ENCODE measurements at places on chromosomes 2 and 18.

DNA sequence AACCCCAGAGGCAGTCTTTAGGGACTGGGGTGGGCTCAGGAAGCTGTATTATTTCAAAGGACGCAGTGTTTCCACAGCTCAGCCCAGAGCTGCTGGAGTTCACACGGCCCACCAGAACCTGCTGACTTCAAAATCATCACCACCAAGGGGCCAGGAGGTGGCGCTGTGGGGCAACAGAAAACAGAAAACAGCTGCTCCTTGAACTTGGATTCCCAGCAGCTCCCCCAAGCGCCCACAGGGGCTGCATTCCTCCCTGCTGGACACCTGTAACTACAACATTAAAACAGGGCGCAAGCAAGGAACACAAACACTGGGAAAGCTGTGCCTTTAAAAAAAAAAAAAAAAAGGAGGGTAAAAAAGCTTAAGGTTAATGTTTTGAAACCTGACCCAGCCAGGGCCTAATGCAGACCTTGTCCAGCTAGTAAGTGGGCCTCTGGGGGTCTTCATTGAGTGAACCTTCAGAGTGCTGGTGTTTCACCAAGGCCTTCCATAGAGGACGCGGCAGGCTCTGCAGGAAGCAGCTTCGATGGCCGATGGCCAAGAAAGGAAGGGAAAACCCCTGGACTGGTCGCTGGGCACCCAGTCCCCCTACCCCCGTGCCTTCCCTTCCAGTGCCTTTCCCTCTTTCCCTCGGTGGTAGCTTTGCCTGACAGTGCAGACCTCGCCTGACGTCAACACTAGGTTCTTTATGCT is 25.9 kb downstream of the MLPH start:
- peak; percentile 68 for DNase-seq

GRCh38 chr2:8422450-8422800 is 259.4 kb upstream of the ID2 start:
- no peak for DNase-seq

DNA sequence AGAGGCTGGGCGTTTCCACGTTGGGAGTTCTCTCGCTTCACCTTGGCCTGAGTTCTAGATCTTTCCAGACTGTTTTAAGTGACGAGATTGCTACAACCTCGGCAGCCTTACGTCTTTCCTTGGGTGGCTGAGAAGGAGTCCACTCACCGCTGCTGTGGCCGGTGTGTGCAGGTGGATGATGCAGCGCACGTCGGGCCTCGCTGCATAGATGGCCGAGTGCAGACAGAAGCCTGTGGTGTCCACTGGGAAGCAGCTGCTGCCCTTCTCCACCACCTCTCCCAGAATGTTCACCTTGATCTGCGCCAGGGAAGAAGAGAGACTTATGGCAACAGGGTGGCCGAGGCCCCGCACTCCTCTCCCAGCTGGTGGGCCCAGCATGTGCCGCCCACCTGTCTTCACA is 75.7 kb downstream of the ADD2 start:
- no peak for DNase-seq

DNA sequence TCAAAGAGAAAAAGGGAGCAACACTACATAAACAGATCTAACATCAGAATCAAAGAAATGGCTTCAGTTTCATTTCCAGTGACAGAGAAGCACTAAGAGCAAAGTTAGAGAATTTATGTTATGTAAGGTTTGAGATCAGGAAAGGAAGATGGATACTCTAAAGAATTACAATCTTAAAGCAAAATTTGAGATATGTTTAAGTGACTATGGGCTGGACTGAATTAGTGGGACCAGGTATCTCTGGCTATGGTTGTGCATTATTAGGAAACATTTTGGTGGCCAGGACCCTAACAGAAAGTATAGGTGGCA is 208.2 kb downstream of the CCDC178 start:
- DNase-seq: no peak

GRCh38 chr2:105783972-105784371 is 39.3 kb downstream of the NCK2 start:
- DNase-seq: no peak

DNA sequence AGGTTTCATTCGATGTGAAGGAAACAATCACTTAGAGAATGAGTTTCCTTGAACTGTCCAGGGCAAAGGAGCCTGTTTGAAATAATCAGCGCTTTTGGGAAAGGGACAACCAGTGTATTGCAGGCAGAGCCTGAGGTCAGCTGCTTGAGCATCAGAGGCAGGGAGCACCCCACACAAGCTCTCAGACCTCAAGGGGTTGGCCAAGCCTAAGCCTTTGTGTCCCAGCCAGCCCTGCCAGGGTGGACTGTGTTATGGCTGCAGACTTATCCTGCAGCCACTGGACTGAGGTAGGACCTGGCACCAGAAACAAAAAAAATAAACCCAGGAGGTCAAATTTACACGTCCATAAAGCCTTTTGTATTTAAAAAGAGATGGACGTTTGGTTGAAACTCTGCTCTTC is 228.3 kb downstream of the SEPTIN10 start:
- DNase-seq: no peak

- DNase-seq: no peak
These were observed 11.1 kb upstream of the SATB2 start for GRCh38 chr2:199468561-199469513.

- no peak for DNase-seq
These were observed 456 bp upstream of the NFATC1 start for GRCh38 chr18:79395308-79395640.

DNA sequence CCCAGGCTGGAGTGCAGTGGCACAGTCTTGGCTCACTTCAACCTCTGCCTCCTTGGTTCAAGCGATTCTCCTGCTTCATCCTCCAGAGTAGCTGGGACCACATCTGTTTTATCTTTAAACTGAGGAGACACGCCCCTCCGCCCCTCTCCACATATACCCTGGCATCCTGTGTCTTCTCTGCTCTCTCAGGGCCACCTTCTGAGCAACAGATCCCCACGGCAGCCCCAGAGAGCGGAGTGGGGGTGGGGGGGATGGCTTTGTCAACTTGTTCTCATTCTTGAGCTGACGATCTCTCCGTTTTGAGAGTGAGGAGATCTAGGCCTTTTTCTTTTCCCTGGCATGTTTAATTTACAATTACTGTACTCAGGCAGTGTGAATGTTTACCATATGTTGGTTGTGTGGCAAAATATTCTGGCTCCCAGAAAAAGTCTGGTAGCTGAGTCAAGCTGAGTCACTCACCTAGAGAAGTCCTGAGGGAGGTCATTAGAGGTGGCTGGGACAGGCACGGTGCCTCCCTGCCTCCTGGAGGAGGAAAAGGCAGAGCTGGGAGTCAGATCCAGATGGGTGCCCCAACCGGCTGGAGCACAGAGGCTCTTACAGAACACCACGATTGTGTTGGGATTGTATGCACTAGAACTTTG is 19.5 kb upstream of the ID2 start:
- no peak for DNase-seq

DNA sequence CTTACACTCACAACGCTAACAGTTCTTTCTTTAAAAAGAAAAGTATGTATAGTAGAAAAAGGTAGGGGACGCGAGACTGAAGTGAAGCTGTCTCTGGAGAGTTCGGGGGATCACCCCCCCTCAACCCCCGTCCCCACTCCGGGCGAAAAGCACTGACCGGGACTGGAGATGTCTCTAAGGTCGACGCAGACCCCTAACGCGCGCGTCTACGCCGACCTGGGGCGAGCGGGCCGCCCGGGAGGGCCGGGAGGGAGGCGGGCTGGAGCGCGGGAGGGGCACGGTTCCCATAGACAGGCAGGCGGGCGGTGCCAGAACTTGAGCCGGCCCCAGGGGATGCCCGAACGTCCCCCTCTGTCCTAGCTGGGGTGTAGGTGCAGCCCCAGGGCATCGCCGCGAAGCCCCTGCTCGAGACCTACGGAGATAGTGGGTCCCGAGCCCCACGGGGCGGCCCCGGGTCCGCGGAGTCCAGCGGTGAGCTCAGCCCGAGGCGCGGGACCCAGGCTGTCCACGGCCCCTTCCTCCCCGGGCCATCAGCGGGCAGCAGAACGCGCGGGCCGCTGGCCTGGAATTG is 82.2 kb downstream of the CHRNA1 start:
- DNase-seq: no peak

- no peak for DNase-seq
These were observed 156.7 kb downstream of the MBD5 start for GRCh38 chr2:148177559-148177958.

- DNase-seq: peak; percentile 40
These were observed 129.6 kb downstream of the CELF4 start for GRCh38 chr18:37435996-37436395.

DNA sequence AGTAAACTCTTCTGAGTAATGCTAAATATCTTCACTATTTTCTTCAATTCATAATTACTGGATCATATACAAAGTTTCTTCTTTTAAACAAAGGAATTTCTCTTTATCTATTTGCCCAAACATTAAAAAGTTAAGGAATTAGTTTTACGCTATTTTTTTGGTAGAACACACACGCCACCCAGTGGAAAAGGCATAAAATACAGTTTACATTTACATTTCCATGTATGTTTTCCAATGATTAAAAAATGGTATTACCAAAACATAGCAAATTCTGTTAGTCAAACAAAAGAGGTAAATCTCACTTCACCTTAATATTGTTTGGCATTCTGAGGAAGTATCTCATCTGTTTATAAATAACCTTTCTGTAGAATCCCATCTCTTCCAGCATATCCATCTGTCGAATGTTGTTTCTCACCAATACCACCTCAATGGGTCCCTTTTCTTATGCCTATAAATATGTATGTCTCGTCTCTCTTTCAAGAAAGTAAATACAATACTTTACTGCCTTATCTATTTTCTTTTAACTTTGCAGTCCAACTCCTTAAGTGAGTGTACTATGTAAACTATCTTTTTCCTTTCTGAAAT is 7.2 kb downstream of the BOLL start:
- DNase-seq: no peak

DNA sequence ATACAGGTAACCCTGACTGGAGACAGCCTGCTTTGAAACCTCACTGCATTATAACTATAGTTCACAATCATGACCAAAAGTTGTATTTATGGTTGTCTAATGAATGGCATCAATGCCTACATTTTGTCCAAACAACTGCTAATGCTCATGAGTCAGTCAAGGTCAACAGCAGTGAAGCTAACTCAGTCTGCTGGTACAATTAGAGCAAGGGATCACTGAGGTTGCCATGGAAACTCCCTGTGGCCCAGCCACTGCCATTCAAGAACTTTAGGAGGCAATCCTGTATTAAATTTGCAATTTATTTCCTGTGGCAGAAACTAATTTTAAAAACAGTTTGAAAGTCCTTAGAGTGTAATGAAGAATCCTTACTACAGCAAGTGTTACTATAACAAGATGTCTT is 185.1 kb upstream of the SMAD7 start:
- DNase-seq: no peak

DNA sequence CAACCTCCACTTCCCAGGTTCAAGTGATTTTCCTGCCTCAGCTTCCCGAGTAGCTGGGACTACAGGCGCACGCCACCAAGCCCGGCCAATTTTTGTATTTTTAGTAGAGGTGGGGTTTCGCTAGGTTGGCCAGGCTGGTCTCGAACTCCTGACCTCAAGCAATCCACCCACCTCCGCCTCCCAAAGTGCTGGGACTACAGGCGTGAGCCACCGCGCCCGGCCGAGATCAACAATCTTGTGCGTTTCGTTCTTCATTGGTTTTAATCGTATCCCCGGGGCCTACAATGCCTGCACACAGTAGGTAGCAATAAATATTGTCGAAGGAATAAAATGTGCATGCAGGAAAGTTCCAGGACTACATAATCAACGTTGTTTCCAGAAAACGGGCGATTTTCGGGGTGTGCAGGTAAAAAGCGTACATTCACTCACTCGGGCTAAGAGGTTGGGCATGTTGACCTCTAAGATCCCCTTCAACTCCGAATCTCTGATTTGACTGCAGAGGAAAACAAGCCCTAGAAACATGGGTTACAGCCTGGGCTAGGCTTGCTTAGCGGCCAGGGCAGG is 2.7 kb upstream of the SOS1 start:
- DNase-seq: no peak

GRCh38 chr2:17620280-17620679 is 79.8 kb downstream of the VSNL1 start:
- DNase-seq: no peak

DNA sequence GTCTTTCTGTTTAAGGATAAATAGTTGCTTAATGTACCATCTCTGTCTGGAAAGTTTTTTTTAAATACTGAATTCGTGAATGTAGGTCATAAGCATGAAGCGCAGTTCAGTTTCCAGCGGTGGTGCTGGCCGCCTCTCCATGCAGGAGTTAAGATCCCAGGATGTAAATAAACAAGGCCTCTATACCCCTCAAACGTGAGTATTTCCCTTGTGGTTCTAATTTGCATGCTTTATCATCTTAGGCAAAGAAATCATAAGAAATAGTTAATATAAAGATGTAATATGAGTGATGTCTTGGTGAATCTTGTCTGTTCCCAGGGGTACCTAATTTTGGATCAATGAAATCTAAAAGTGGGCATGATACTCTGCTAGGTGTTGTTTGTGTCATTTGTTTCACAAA is 1.5 kb downstream of the NDC80 start:
- no peak for DNase-seq

- no peak for DNase-seq
These were observed 111.2 kb upstream of the SMIM21 start for GRCh38 chr18:75538727-75539126.

GRCh38 chr18:13703899-13704298 is 22.5 kb downstream of the FAM210A start:
- no peak for DNase-seq

- DNase-seq: no peak
These were observed 65.8 kb downstream of the CD8B2 start for GRCh38 chr2:106552921-106553320.

Data from hypothalamus (tissue), 51 donors.